Stimulated activated CD4-positive, alpha-beta T cell treated with anti-CD3 and anti-CD28 coated beads, Interleukin-1b, Interleukin-23, amount 100 ng/mL, for 4 hours (primary cell): ENCODE measurements at places on chromosomes 7 and 10.
A peak's percentile ranks its signal among the peaks of the same experiment; 100 is the strongest.

- DNase-seq = no peak
These were observed 44.1 kb upstream of the ATP6V0A4 start for GRCh38 chr7:138842111-138842510.

- no peak for DNase-seq
These were observed 13.5 kb upstream of the ITIH2 start for GRCh38 chr10:7689591-7689990.

GRCh38 chr7:141701489-141702046 is 398 bp downstream of the DENND11 start:
- DNase-seq = peak; percentile 45

DNA sequence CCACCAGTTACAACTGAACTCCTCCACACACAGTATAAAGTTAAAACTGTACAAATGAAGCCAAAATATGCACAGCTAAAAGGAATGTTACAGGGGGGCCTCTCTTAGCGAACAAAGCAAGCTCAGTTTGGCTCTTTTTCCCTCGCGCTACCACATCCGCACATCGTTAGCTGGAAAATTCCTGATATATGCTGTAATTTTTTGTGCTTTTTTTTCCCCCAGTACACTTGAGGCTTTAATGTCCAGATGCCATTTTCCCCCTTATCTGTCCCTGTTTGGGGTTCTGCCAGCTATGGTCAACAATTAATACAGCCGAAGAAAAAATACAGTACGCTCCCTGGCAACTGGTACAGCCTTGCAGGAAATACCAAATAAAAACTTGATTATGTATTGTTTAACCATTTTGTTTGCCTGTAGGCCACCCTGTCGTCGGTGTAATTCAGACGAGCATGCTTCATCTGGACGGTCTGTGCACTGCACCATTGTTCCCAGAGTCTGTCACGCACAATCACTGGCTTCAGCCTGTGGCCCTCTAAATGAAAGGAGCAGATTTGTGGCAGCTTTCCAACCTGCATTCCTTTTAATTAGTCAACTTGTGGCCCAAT is 108.1 kb upstream of the FAM133B start:
- no peak for DNase-seq

DNA sequence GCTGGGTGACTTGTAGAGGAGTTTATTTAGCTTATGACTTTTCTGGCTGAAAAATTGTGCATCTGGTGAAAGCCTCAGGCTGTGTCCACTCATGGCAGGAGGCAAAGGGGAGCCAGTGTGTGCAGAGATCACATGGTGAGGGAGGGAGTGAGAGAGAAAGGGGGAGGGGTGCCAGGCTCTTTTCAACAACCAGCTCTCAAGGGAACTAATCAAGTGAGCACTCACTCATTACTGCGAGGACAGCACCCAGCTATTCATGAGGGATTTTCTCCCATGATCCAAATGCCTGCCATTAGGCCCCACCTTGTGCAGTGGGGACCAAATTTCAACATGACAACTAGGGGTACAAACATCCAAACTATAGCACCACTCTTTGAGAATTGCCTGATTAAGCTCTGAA is 590.2 kb downstream of the MAGI2 start:
- no peak for DNase-seq

DNA sequence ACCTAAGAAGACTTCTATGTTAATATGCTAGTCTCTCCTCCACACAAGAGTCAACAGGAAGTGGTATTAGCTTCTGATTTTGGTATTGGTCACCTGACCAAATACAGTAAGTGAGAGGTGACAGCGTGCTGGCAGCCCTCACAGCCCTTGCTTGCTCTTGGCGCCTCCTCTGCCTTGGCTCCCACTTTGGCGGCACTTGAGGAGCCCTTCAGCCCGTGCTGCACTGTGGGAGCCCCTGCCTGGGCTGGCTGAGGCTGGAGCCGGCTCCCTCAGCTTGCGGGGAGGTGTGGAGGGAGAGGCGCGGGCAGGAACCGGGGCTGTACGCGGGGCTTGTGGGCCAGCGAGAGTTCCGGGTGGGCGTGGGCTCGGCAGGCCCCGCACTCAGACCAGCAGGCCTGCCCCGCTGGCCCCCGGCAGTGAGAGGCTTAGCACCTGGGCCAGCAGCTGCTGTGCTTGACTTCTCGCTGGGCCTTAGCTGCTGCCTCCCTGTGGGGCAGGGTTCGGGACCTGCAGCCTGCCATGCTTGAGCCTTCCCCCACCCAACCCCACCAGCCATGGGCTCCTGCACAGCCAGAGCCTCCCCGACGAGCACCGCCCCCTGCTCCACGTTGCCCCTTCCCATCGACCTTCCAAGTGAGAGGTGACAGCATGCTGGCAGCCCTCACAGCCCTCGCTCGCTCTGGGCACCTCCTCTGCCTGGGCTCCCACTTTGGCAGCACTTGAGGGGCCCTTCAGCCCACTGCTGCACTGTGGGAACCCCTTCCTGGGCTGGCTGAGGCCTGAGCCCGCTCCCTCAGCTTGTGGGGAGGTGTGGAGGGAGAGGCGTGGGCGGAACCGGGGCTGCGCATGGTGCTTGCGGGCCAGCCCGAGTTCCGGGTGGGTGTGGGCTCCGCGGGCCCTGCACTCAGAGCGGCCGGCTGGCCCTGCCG is 4.2 kb upstream of the ACSL5 start:
- no peak for DNase-seq

- DNase-seq = no peak
These were observed 65.8 kb downstream of the NT5C2 start for GRCh38 chr10:103127241-103127640.

GRCh38 chr10:22029445-22030236 is 26.1 kb upstream of the DNAJC1 start:
- no peak for DNase-seq

DNA sequence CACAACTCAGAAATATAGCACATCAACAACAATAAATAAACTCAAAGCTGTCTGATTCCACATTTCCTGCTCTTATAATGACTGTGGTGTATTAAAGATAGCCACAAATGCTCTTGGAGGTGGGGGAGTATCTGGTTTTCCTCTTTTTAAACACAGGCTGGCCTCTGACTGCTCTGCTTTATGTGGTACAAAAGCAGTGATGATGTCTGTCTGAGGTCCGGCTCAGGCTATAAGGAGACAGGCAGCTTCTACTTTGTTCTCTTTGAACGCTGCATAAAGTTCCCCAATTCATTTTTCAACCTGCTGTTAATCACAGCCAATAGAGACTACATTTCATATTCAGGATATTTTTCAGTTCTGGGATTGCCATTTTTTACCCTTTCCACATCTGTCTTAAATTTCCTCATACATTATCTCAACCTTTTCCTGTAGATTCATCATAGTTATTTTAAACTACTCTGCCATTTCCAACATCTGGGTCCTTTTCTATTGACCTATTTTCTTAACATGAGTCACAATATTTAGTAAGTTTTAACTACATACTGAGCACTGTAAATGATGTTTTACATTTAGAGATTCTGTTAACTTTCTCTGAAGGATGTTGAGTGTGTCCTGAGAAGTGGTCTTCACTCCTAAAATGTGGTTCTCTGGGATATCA is 64.9 kb downstream of the CRPPA start:
- DNase-seq = no peak

DNA sequence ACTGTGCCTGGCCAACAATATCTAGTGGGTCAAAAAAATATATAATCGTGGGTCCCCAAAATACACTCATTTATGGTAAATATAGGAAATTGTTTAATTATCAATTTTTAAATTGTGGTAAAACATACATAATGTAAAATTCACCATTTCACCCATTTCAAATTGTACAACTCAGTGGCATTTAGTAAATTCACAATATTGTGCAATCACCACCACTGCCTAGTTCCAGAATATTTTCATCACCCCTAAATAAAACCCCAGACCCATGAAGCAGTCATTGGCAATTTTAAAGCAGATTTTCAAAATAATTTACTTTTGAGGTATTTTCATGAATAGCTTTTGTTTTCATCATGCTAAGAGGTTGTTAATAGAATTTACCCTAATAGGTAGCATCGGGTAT is 10.2 kb downstream of the BLNK start:
- DNase-seq = no peak

DNA sequence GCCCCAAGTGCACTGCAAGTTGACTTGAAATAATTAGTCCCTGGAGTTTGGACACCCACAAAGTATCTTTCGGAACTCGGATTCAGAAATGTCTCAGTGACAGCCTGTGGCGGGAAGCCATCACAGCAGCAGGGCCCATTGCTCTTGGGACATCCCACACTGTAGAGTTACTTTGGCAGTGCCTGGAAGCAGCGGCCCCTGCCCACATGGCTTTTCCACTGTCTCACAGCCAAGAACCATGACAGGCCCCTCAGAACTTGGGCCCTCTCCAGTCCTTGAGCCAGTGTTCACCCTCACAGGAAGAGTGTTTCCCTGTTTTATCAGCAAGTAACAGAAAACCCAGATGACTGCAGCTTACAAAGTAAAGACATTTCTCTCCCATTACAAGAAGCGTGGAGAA is 477.0 kb upstream of the GALNT17 start:
- DNase-seq = no peak

DNA sequence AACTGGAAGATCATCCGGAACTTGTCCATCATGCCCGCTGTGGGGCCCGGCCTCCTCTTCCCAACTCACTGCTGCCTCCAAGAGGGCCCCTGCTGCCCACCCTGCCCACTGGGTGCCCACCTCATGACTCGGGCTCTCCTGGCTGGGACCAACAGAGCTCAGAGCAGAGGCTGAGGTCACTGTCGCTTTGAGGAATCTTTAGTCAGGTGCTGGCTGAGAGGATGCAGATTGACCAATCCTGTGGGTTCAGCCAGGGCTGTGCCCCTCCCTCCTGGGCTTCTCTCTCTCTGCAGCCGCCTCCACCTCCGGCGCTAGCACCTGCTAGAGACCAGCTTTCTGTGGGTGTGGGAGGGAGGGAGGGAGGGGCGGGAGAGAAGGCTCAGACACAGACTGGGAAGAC is at the start of gene CALHM1:
Gene CALHM1, minus strand, starts transcription at position 181 of the 400 bp plus-strand sequence. Its CDS starts 149 bp downstream, at position 32.
- no peak for DNase-seq

- no peak for DNase-seq
These were observed 572.4 kb downstream of the GLRX3 start for GRCh38 chr10:130708465-130709070.

- no peak for DNase-seq
These were observed 51.7 kb downstream of the NRAP start for GRCh38 chr10:113612154-113612553.

DNA sequence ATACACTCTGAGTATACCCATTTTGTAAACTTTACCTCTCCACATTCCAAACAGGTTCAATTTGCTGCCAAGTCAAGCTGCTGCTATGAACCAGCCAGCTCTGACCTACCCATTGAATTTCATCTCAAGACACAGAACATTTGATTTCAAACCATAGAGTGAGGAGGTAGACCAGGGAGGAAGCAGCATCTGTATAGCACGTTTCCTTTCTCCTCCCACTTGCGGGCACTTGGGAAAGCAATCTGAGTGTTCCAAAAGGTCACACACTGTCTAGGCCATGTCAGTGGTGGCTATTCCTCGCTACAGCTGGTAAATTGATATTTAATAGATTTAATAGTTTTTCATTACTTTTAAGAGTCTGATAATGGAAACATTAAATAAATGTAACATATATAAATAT is 147.8 kb upstream of the EEPD1 start:
- DNase-seq = no peak
